ENCODE measurements at places on chromosomes 12 and 14.
A peak's percentile ranks its signal among the peaks of the same experiment; 100 is the strongest.

GRCh38 chr12:123571343-123571813, 13.0 kb upstream of the TMED2 start:
- peak; percentile 75 for DNase-seq

DNA sequence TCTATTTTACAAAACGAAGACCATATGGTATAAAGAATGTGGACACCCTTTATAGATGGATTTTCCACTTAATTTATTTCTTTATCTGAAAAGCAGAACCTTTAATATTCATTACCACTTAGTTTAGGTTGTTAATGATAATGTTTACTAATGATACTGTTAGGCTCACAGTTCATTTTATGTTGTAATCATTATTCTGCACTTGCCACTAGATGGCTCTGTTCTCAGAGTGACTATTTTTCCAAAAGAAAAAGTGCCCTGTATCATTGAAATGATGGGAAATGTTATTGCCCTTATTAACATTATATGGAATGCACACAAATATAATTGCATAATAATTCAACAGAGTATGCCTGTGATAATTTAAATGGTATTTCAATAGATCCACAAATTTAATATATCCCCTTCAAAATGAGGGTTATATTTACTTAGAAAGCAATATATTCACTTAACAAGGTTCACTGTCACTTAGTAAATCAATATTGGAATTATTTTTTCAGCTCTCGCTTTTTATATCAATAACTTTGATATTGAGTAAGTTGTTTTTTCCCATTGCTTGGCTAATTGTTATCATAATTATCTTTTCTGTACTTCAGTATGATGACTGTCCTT, 95.7 kb downstream of the PDE3A start:
- DNase-seq = no peak

- peak; percentile 3 for DNase-seq
These were observed 438.4 kb upstream of the OR4E1 start for GRCh38 chr14:22112004-22112403.

- no peak for DNase-seq
These were observed 209.6 kb upstream of the SLC16A7 start for GRCh38 chr12:59386236-59386635.

DNA sequence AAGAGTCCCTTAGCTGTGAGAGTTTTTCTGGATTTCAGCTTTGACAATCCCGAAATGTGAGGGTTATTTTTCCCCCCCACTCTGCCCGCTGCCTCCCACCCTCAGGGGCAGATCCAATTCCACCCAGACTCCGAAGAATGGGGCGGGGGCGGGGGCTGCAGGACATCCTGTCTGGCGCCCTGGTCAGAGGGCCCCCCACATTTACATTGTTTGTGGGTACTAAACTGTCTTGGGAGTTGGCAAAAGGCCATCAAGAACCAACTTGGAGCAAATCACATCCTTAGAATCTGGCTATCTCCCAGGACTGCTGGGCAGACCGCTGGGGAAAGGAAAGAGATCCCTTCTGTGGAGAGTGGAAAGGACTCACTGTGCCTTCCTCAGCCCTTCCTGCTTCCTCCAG, 2.4 kb downstream of the EMP1 start:
- peak; percentile 73 for DNase-seq

DNA sequence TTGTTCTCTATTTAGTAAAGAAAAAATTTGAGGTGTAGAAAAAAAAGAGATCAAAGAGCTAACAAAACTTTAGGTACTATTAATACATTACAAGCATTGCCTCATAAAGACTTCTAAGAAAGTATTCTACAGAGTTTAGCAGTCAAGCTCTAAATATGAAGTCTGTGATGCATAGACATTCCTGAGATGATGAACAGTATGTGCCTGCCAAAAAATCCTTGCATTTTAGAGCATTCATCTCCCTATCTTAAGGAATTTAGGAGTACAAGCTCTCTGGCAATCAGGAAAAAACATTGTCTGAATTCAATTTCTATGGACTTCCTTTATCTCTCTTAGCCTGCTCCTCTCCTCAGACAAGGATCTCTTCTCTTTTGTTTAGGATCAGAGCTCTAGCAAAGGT, 202.6 kb upstream of the LRFN5 start:
- DNase-seq = no peak

DNA sequence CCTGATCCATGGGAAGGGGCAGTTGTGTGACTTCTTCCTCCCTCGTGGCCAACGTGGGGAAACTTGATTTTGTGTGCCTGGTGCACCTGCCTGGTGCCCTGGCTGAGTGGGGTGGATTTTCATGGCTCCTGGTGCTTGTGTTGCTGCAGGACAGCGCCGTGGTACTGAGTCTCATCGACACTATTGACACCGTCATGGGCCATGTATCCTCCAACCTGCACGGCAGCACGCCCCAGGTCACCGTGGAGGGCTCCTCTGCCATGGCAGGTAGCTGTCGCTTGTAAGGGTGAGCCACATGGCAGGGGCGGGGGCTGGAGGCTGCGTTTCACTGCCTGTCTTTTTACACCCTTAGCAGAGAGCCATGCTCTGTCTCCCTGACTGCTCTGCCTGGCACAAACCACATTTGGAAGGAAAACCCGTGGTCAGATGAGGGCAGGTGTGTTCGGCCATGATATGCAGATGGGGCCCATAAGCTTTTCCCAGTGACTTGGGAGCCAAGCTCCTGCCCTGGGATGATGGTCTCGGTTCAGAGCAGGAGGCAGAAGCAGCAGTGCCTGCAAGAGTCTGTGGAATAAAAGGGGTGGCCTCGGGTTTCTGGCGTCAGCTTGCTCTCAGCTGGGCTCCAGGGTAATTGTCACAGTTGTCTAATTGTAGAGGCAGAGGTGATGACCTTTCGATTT, 49.5 kb downstream of the ADGRD1 start:
- no peak for DNase-seq

- DNase-seq = peak; percentile 40
These were observed 58.7 kb upstream of the STK38L start for GRCh38 chr12:27185234-27186021.

DNA sequence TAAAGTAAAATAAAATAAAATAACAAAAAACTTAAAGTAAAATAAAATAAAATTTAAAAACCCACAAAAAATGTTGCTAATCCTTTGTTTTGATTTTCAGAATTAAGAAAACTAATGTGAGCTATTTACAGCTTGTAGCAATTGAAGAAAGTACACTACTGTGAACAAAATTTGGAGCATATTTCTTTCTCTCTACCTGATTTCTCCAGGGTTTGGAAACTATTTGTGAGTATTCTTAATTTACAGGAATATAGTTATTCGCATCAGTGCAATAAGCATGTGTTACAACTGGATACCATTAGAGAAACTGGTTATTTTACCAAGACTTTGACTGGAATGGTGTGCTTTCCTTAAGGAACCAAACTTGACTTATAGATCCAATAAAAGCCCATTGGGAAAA, 86.1 kb upstream of the CNOT2 start:
- no peak for DNase-seq

- peak; percentile 24 for DNase-seq
These were observed 57.3 kb downstream of the TTC7B start for GRCh38 chr14:90758959-90759358.

DNA sequence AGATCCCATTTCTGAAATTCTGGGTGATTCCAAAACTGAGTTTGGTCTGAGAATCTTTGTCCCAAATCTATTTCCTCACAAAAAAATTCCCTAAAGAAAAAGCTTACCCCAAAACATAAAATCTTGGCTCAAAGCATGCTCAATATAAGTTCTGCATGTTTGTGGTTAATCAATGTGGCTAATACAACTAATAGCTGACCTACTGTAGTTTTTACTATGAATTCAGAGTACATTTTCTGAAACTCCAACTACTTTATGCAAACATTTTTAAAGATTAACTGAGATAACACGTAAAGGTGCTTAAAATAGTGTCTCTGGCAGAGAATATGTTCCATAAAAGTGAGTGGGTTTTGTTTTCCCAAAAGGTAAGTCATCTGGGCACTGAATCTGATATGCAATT, 133.1 kb downstream of the MED13L start:
- DNase-seq = no peak

- DNase-seq = no peak
These were observed 93.2 kb downstream of the NAV3 start for GRCh38 chr12:77923882-77924281.

- DNase-seq = no peak
These were observed 22.8 kb downstream of the ITGA7 start for GRCh38 chr12:55684761-55685370.

DNA sequence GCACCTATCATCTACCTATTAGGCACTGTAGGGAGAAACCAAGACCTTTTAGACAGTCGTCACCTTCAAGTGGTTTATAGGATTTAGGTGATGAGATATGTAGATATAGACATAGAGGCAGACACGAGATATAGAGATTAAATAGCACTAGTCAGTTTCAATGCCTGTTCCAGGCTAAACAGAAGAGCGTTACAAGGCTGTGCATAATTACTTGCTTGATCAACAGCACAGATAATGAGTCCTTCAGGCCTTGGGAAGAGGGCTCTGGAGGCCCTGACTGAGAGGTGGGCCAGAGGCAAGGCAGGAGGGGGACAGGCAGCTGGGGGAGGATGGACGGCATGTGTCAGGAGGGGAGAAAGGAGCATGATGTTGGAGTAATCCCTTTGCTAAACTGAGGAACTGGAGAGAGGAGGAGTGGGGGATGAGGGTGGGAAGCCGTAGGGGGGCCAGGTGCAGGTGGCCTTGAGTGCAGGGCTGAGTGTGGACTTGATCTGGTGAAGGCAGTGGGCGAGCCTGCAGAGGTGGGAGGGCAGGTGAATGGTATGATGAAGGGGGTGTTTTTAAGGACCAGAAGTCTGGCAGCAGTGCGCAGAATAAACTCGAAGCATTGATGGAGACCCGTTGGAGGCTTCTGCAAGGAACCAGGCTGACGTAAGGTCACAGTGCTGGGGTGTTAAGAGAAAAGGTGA, 43.9 kb upstream of the ATP23 start:
- no peak for DNase-seq

GRCh38 chr12:90543841-90544240, 411.1 kb downstream of the CCER1 start:
- peak; percentile 26 for DNase-seq

GRCh38 chr14:50109342-50109741, 7.0 kb downstream of the VCPKMT start:
- DNase-seq = peak; percentile 8

All from EL (cell line).